Activated T-cell treated with anti-CD3 and anti-CD28 coated beads, Interleukin-2, amount 50 U/mL, for 72 hours (primary cell): ENCODE measurements at places on chromosomes 12 and 14. TPM values are rescaled to one million over a fixed set of nuclear protein-coding genes. Genes with fewer than 3 reads are reported as not detected.

OR6C6 gene
- not detected for total RNA-seq

MYO1H gene
- not detected for total RNA-seq

ANO2 gene
- total RNA-seq: not detected

DNA sequence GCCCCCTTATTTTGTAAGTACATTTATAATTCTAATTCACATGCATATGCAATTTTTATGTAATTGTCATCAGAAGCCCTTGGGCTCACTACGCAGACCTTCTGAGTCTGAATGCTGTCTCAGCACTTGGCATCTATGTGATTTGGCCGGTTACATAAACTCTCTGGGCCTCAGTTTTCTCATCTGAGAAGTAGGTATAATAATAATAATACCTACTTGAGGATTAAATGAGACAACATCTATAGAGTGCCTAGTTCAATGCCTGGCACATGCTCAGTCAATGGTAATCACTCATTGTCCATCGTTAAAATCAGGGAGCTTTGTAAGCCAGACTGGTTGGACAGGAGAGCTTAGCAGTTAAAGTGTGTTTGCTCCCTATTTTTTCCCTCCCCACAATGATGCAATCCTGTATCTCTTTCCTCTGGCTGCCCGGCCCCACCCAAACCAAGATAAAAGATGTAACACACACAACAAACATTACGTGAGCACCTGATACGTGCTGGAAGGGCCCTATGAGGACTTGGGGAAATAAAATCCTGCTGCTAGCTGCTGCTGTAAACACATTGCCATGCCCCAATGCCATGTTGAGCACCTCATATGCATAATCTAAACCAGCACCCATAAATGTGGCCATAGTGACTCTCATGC lies 235.0 kb downstream of the CRADD start:
- H3K4me1 ChIP-seq: no peaks in the 10 kb centered on the region
- H3K27ac ChIP-seq: no peak overlapping the region
- no peak for DNase-seq
- no peaks in the 10 kb centered on the region for H3K27me3 ChIP-seq

GRCh38 chr12:76449993-76450392 lies 101.8 kb upstream of the BBS10 start:
- DNase-seq: no peak
- no peaks in the 10 kb centered on the region for H3K27me3 ChIP-seq
- peaks cover 7% of the 10 kb centered on the region for H3K36me3 ChIP-seq
- no peak overlapping the region for H3K4me3 ChIP-seq
- H3K27ac ChIP-seq: no peak overlapping the region
- peaks cover 42% of the 10 kb centered on the region for H3K4me1 ChIP-seq

- DNase-seq: no peak
- H3K27ac ChIP-seq: no peak overlapping the region
- H3K36me3 ChIP-seq: no peaks in the 10 kb centered on the region
- H3K4me3 ChIP-seq: no peak overlapping the region
- H3K4me1 ChIP-seq: peaks cover 44% of the 10 kb centered on the region
These were observed 45.4 kb downstream of the PSMA6 start for GRCh38 chr14:35337269-35338255.

- peaks cover 3% of the 10 kb centered on the region for H3K36me3 ChIP-seq
- peaks cover 9% of the 10 kb centered on the region for H3K4me1 ChIP-seq
- DNase-seq: no peak
- H3K4me3 ChIP-seq: no peak overlapping the region
- peak overlapping the region; percentile 17 for H3K27ac ChIP-seq
These were observed 2.0 kb upstream of the TBX5 start for GRCh38 chr12:114407842-114408411.

GRCh38 chr14:46399049-46399448 lies 252.5 kb downstream of the RPL10L start:
- H3K4me1 ChIP-seq: no peaks in the 10 kb centered on the region
- H3K27me3 ChIP-seq: no peaks in the 10 kb centered on the region
- H3K36me3 ChIP-seq: no peaks in the 10 kb centered on the region

DNA sequence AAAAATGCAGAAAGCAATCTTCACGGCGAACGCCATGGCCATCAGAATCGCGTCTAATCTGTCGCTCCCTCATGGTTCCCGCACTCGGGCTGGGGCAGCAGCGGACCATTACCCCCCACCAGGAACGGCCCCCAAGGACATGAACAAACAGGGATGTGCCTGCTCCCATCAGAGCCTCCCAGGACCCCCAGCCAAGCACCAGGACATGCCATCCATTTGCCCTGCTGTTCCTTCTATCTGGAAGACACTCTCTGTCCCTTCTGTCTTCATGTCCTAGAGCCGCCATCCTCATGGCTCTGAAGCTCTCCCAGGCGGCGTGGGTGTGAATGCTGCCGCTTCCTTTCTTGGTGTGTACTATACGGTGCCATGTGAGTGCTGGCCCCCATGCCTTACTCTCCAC lies 371.8 kb downstream of the BCL11B start:
- no peaks in the 10 kb centered on the region for H3K27me3 ChIP-seq
- H3K4me1 ChIP-seq: no peaks in the 10 kb centered on the region
- DNase-seq: no peak
- H3K36me3 ChIP-seq: peaks cover 2% of the 10 kb centered on the region

DNA sequence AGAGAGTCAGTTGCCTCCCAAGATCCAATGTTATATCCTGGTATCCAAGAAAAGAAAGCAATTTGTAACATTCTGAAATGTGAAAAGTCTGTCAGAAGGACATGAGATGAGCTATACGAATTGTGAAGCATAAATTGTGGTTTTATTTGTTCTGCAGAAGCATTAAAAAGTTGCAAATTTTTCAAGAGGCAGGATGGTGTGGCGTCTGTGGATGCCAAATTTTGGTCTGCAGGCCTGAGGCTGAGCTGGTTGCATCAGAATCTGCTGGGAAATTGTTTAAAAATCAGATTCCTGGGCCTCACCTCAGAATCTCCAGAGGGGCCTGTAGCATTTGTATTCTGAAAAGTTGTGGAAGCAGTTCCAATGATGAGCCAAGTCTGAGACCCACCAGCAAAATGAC lies 284.7 kb downstream of the NUAK1 start:
- no peaks in the 10 kb centered on the region for H3K4me1 ChIP-seq
- H3K27ac ChIP-seq: no peak overlapping the region
- peaks cover 5% of the 10 kb centered on the region for H3K27me3 ChIP-seq
- H3K4me3 ChIP-seq: no peak overlapping the region
